Left lobe of liver (tissue), 2 donors: ENCODE measurements at places on chromosomes 1 and 21. TPM values are rescaled to one million over a fixed set of nuclear protein-coding genes. Genes with fewer than 3 reads are reported as not detected.

The FAM151A gene
- 78.9 TPM for total RNA-seq

The E2F2 gene
- total RNA-seq, result 0.15 TPM

The PARK7 gene
- 198 TPM for total RNA-seq

GRCh38 chr1:61330018-61330417, 247.7 kb downstream of the NFIA start:
- no peak for DNase-seq

DNA sequence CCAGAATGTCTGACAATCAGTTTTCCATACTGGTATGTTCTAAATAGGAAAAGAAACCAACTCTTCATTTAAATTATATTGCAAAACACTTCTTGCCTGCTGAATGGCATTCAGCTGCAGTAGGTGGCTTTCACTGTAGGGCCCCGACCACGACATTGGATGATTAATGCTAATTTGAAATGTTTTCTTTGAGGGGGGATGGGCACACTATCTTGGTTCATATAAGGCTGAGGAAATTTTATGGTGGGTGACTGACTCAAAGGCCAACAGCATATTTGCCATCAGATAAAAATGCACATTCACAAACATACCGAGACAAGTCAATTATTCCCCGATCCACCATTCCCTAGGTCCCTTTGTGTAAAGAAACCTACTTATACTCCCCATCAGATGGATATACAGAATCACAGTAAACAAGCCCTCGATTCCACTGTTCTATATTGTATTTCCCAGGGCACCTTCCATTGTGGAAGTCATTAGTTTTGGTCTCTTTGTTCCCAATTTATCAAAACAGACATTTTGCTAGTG, 464.2 kb upstream of the DAB1 start:
- no peak for DNase-seq
